ENCODE measurements at places on chromosomes 3 and 15.

GRCh38 chr15:75069301-75069925 lies 46.0 kb downstream of the PPCDC start:
- no peak for DNase-seq

DNA sequence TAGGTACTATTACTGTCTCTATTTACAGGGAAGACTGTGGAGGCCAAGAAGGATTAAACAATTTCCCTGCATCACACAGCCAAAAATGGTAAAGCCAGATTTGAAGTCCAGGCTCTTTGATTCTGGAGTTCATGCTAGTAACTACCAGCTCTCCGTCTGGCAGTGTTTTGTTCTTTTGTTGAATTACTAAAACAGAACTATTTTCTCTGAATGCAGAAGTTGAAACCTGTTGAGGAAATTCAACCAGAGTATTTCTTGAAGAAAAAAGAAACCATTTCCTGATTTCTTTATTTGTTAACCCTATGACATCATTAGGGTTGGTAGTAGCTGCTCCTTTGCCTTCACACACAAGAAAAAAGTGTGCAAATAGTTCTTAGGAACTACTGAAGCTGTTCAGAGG lies 34.3 kb downstream of the CRTC3 start:
- DNase-seq = no peak

- DNase-seq = no peak
Observed at GRCh38 chr3:52153389-52154096, 680 bp downstream of the POC1A start.

DNA sequence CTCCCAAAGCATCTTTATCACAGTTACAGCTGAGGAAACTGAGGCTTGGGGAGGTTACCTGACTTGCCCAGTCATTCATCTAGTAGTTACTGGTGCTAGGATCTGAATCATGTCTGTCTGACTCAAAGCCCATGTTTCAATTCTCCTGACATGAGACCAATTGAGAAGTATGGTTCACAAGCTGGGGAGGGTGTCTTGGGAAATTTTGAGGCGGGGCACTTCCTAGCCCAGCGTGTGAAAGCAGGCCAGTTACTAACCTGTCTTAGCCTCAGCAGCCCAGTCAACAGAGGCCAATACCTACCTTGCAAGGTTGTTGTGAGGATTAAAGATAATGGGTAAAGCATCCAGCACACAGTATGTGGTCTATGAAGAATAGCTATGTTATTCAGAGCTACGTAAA lies 37.0 kb downstream of the CLDN18 start:
- no peak for DNase-seq

DNA sequence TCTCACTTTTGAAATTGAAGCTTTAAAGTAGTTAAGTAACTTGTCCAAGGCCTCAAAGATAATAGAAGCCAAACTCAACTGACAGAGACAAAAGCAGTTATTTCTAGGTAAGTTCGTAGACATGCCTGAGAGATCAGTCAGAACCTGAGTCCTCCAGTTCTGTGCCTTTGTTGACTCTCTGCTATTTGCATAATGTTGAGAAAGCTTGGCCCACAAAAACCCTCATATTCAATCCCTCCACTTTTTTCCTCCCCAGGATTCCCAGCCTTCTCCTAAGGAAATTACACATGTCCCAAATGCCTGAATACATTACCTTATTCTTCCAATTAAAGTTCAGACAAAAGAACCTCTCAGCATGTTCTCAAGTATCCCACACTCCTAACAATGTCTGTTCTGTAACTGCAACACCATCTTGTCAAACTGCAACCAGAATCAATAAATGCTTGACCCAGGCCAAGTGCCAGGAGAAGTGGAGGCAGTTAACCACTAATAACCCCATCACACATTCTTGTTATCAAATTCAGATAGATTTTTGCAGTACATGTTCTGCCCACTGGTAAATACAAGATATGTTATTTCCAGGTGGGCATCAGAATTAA lies 217.8 kb downstream of the LRRC3B start:
- DNase-seq = no peak

DNA sequence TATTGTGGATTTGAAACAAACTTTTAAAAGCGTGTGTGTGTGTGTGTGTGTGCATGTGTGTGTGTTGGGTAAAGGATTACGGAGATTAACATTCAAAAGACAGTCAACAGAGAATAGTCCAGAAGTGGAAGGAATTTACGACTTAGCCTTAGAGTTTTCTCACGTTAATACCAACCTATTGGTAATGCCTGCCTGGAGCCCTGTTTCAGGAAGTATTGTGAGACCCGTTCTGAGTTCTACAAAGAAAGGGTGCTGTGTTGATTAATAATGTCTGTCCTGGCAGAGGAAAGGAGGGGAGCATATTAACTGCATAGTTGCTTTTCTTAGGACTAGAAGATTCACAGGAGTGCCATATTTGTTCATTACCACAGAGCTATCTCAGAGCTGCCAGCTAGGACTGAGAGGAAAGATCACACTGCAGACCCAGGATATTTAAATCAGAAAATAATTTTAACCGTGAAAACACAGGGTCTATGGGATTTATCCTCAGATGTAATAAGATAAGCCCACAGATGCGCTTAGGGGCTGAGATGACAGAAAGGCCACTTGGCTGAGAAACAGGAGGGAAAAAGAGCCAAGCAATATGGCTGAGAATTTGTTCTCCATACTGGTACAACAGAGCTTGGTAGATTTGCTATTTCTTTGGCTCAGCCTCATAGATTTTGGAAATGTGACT lies 40.5 kb upstream of the FRMD4B start:
- DNase-seq = no peak

GRCh38 chr15:88401251-88401995 lies 65.8 kb downstream of the MRPL46 start:
- DNase-seq = no peak

DNA sequence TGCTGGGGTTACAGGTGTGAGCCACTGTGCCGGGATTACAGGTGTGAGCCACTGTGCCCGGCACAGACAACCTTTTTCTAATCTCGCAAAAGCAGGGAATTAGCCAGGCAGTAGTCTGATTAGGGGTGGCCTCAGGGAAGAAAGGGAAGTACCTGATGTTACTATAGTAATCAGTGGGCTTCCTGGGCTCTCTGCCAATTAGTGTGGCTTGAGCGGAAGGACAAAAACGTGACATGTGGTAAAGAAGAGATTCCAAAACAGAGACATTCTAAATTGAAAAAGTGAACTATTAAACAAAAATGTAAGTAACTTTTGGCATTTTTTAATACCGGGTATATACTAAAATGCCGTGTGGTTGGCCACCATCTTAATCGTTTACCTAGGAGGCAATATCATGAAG lies 48.1 kb downstream of the CFAP20DC start:
- no peak for DNase-seq

GRCh38 chr3:177185035-177185574 lies 12.2 kb downstream of the TBL1XR1 start:
- no peak for DNase-seq

DNA sequence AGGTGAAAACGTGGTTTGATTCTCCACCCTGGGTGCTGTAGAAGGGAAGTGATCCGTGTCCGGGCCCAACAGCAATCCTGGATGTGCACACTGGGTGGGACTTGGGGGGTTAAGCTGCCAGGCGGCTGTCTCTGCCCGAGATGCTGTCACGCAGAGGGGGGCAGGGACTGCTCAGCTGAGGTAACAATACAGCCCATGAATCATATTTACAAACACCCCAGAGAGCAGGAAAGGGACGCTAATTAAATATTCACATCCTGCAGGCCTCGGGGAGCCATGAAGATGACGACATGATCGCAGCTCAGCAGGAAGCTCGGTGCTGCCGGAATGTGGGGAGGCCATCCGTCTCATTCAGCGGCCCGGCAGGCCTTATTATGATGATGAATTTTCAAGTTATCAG lies 17.9 kb upstream of the CRABP1 start:
- no peak for DNase-seq

GRCh38 chr15:90097475-90097874 lies 4.8 kb downstream of the IDH2 start:
- peak; percentile 59 for DNase-seq

- DNase-seq = no peak
Observed at GRCh38 chr3:128079823-128080222, 27.6 kb downstream of the SEC61A1 start.

- DNase-seq = no peak
Observed at GRCh38 chr15:48383031-48383430, 51.8 kb downstream of the DUT start.

- DNase-seq = no peak
Observed at GRCh38 chr3:17629400-17629799, 113.0 kb downstream of the TBC1D5 start.

Measured in activated gamma-delta T cell treated with Interleukin-2 at 50 U/mL for 16 hours (primary cell).